ENCODE measurements at places on chromosomes 12 and 14.
A peak's percentile ranks its signal among the peaks of the same experiment; 100 is the strongest.

DNA sequence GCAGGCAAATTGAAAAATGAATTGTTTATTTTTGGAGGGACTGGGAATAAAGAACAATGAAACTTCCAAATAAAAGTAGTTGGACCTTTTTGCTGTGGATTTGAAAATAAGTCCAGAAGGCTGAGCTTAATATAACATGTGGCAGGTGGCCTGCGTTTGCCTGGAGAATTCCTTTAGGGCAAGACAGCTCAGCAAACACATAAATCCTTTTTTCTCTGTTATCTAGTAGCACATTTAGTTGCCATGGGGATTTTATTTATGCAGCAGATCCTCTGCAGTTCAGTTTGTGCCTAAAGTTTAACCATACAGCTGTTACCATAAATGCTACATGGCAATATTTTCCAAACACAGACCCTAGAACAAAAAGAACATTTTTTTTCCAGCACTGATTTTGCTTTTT is 180.0 kb downstream of the NPAS3 start:
- DNase-seq, result no peak

DNA sequence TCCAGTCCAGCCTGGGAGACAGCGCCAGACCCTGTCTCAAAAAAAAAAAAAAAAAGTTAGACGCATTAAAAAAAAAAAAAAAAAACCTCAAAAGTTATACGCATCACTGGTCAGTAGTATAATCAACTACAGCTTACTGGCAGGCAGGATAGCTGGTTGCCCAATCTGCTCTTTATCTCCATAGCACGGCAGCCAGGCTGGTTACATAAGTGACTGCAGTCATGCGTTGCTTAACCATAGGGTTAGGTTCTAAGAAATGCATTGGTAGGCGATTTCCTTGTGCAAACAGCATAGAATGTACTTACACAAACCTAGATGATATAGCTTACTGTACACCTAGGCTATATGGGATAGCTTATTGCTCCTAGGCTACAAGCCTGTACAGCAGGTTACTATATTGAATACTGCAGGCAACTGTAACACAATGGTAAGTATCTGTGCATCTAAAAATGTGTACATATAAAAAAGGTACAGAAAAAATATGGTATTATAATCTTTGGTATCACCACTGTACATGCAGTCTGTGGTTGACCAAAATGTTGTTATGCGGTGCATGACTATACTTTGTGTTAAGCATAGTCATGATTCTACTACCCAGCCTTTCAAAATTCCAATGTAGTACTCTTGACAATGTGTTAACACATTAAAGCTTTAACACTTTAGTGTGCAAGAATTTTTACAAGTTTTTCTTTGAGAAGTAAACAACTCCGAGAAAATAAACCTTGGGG is 8.1 kb downstream of the L2HGDH start:
- DNase-seq, result no peak

- DNase-seq, result peak; percentile 89
These were observed 46.7 kb downstream of the LRRC74A start for GRCh38 chr14:76872796-76873432.

DNA sequence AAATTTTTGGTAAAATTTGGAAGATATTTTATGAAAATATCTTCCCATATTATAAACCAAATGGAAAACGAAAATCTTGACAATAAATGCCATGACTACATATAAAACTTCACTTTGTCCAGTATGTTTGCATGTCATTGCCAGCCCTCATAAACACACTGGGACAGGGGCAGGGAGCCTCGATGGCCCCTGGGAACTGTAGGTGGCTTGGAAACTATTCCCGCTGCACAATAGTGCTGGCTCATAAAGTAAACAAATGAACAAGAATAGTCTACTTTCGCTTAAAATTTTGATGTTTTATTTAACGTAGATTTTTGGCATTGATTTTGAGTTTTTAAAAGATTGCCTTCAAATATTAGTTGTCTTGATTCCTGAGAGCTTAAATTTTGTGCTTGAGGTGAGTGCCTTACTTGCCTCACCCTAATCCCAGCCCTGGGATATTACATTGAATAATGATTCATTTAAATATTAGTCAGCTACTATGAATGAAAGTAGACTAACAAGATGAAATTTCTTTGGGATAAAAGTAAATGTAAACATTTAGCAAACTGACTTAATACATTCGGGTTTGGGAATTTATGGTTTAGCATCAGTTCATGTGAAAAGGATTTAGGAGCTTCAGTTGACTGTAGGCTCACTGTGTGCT is 74.0 kb upstream of the PKP2 start:
- no peak for DNase-seq

DNA sequence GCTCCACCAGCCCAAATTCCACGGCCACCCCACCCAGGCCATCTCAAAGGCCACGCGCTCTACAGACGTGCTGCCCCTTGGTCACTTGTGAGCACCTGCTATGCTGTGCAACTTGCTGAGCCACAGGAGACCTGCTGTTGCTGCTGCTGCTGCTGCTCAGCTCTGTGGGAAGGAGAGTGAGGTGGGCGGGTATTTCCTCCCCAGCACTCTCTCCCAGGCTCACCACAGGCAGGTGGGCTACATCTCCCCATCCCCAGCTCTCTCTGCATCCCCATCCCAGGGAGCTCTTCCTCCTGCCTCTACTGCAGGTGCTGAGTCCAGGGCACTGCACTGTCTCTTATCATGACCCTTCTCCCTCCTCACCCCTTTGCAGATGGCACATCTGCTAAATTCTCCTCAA is 306.9 kb downstream of the BCL11B start:
- no peak for DNase-seq

DNA sequence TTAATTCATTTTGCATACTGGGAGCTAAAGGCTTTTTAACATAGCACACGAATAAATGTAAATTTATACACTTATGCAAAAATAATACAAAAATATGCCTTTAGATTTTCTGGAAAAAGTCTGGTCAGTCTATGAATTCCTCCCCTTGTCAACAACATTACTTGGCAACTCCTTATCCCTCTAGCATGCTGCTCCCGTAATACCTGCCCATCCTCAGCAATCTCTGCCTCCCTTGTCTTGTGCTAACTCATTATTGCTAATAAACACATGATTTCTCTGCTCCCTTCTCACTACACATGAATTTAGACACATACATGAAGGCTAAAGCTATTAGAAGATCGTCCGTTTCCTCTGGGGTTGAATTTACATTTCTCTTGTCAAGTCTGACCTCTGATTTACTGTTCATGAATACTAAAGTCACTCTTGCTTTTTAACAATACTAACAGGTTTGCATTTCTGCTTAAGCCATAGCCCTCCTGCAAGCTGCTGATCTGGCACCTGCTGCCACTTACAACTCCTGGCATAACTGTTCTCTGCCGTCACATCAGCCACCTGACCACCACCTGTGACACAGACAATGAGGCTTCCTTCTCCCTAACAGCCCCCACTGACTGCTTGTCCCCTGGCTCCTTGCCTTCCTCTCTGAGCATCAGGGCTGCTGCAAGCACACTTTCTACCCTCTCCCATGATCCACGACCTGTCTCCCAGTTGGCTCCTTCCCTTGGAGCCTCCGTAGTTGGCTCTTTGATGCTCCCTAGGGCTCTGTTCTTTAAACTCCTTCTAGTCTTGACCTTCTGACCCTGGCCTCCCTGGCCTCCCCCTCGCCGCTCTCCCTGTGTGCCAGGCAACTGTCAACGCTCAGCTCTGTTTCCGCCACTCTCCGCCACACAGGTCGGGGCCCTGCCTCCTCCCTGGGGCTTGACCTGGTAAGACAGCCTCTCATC is 177.6 kb downstream of the CALM1 start:
- no peak for DNase-seq

- DNase-seq, result no peak
These were observed 670.3 kb upstream of the TBX3 start for GRCh38 chr12:115354007-115354890.

- DNase-seq, result no peak
These were observed 369.8 kb downstream of the AACS start for GRCh38 chr12:125434936-125435443.

DNA sequence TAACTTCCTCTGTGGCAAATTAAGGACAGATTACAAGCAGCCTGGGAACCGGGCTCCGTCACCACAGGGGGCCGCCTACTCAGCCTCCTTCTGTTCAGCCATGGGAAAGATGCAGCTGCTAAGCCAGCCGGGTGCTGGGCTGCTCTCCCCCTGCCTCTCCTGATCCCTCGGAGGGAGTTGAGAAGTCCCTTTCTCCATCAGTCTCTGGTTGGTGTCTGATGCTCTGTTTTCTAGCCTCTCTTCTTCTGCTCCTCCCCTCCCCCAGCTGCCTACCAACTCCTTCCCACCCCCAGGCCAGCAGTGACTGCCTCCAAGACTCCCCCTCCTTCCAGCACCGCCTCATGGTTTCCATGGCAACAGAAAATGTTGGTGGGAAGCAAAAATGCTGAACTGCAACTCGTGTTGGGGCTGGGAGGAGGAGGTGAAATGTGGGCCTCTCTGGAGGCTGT is 486.7 kb downstream of the APAF1 start:
- no peak for DNase-seq

GRCh38 chr12:12191008-12191407 is 75.8 kb downstream of the LRP6 start:
- no peak for DNase-seq

GRCh38 chr14:103144085-103144484 is 20.8 kb downstream of the TNFAIP2 start:
- DNase-seq, result no peak
